ENCODE measurements at places on chromosomes 12 and 14. TPM values are rescaled to one million over a fixed set of nuclear protein-coding genes. Genes with fewer than 3 reads are reported as not detected.

The GOLGA5 gene
- 62.0 TPM for total RNA-seq

The CCDC177 gene
- not detected for total RNA-seq

The GALNT6 gene
- total RNA-seq = 13.8 TPM

The SPX gene
- 51.7 TPM for total RNA-seq

The KRT85 gene
- total RNA-seq = not detected

The OTOGL gene
- 0.66 TPM for total RNA-seq

The MYF6 gene
- total RNA-seq = not detected

The KRT6C gene
- total RNA-seq = not detected

The NRIP2 gene
- 0.16 TPM for total RNA-seq

The ZNF891 gene
- 3.2 TPM for total RNA-seq

The GPRC5A gene
- total RNA-seq = 5.1 TPM

The BMAL2 gene
- 4.6 TPM for total RNA-seq

The RPGRIP1 gene
- total RNA-seq = 0.22 TPM

The OR6C6 gene
- not detected for total RNA-seq

The DHH gene
- total RNA-seq = 1.9 TPM

The PRPH gene
- 0.19 TPM for total RNA-seq

The ALKBH2 gene
- 7.3 TPM for total RNA-seq

The PLEKHG3 gene
- total RNA-seq = 27.1 TPM

The TCL1B gene
- total RNA-seq = not detected

The PRH2 gene
- total RNA-seq = not detected

The MANSC4 gene
- total RNA-seq = 0.85 TPM

The ASB2 gene
- total RNA-seq = not detected

The LRRC10 gene
- not detected for total RNA-seq

The RBP5 gene
- not detected for total RNA-seq

The POTEM gene
- not detected for total RNA-seq

The DNAI7 gene
- total RNA-seq = not detected

The TGM1 gene
- total RNA-seq = 0.49 TPM

The CPM gene
- 1,074 TPM for total RNA-seq

The BHLHE41 gene
- total RNA-seq = 9.2 TPM

The STON2 gene
- total RNA-seq = 19.1 TPM

The OR4K17 gene
- total RNA-seq = not detected

The ADCY4 gene
- 22.5 TPM for total RNA-seq

The NGB gene
- total RNA-seq = not detected

The TCTN2 gene
- 4.5 TPM for total RNA-seq

The WNT1 gene
- not detected for total RNA-seq
